ENCODE measurements at places on chromosomes 4 and X. TPM values are rescaled to one million over a fixed set of nuclear protein-coding genes. Genes with fewer than 3 reads are reported as not detected.

DNA sequence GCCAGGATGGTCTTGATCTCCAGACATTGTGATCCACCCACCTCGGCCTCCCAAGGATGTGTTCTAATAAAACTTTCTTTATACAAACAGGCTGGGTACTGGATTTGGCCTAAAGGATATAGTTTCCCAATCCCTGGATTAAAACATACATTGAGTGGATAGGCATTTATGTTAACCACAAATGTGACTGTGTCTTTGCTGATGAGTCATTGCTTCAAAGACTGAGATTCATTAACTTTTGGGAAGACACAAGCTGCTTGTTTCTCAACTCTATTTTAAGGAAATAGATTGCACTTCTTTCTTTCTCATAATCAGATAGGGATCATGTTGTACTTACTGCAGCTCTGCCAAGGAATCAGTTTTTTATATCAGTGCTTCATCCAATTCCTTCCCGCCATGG, 131.3 kb upstream of the AGA start:
- no peak for DNase-seq

- no peak for DNase-seq
Measured at GRCh38 chrX:67893931-67894330, 350.1 kb downstream of the AR start.

- DNase-seq: no peak
Measured at GRCh38 chrX:26511589-26512363, 295.8 kb downstream of the MAGEB5 start.

GRCh38 chr4:173370130-173370476, 651 bp upstream of the SAP30 start:
- DNase-seq: peak; percentile 77

- no peak for DNase-seq
Measured at GRCh38 chr4:127968586-127968985, 3.4 kb downstream of the ABHD18 start.

- DNase-seq: no peak
Measured at GRCh38 chr4:2046031-2046961, 12.8 kb upstream of the NAT8L start.

DNA sequence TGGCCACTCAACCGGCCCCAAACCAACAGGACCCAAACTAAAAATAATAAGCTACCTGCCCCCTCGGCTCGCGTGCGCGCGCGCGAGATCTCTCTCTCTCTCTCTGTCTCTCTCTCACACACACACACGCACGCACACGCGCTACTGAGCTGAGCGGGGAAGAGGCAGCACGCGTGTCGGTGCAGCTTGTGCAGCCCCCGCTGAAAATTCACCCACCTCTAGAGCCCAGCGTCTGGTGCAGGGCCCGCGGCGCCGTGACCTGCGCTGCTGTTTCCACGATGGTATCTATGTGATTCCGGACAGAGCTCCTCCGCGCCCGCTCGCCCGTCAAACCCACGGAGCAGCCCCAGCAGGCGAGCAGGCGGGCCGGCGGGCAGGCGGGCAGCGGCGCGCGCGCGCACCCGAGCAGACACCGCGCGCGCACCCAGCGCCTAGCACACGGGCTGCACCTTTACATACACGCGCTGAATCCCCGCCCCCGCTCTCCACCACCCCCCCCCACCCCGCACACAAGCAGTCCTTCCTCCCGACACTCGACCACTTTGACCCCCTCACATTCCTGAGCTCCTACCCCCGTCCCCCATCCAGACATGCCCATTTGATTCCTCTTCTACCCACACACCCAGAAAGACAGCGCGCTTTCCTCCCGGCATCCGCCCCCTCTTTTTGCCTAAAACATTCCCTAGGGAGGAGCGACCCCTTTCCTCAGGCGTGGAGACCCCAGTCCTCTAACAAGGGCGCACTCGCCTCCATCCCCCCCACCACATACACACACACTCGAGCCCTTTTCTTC, 1.0 kb downstream of the SLITRK4 start:
- no peak for DNase-seq

DNA sequence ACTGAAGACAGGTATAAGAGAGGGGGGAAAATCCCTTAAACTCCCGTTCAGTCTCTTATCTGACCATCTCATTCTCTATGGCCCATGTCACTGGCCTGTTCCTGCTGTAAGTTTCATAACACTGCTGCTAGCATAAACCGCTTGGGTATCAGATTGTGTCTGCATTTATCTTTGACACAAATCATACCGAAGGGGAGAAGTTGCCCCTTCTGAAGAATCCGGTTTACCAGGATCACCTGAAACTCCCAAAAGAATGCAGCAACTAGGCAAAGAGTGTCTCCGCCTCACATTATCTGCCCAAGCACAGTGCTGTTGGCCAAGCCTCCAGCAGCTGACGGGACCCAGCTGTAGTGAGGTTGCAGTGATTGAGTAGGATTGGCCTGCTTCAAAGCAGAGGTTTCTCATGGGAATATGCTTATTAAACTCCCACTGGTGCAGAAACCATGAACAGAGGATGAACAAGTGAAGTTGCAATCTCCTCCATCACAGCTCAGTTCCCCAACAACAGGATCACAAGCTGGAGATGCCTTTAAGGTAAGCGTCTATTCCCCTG, 71.3 kb upstream of the PUDP start:
- DNase-seq: no peak

- no peak for DNase-seq
Measured at GRCh38 chrX:75115707-75116413, 40.2 kb downstream of the ABCB7 start.

- DNase-seq: no peak
Measured at GRCh38 chr4:38860788-38861424, 4.3 kb upstream of the TLR6 start.

DNA sequence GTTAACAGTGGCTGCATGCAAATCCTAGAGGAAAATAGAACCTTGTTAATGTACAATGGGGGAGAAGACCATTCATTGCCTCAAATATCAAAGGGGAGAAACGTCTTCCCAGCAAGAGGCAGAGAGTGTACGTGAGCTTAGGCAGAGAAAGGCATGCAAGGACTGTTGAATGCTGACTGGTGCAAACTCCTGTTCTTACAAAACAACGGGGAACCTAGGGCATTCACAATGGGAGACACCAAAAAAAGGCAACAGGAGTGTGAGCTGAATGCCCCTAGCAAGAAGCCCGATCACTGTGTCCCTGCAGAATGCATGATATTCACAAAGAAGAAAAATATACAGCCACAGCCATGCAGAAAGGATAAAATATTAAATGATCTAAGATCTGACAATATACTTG, 184.9 kb downstream of the NSUN7 start:
- no peak for DNase-seq

DNA sequence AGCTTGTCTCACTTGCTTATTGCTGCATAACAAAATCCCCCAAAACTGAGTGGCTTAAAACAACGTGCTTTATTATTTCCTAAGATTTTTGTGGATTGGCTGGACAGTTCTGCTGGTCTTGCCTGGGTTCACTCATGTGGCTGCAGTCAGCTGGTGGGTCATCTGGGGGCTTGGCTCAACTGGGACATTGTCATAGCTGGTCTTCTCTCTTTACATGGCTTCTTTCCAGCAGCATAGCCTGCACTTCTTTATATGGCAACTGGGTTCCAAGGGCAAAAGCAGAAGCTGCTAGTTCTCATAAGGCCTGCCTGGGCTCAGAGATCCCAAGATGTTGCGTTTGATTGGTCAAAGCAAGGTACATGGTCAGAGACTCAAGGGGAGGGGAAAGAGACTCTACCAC, 33.7 kb upstream of the STAG2 start:
- DNase-seq: no peak

GRCh38 chr4:119099227-119099810, 36.3 kb upstream of the MYOZ2 start:
- no peak for DNase-seq

DNA sequence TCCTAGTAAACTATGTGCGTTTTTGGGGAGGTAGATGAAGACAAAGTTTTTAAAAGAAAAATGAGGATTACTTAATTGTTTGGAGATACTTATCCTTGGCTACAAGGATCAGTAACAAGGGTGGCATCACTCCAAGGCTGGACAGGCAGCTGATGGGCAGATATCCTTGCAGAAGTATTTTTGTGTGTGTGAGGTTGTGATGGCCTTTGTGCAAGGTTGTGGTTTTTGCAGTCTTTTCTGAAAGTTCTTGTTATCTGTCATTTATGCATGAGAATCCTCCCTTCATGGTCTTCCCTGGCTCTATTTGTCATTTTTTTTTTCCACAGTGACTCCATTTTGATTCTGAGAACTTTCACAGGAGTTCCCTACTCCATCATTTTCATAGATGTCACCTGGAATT, 96.0 kb upstream of the C1GALT1C1 start:
- no peak for DNase-seq

DNA sequence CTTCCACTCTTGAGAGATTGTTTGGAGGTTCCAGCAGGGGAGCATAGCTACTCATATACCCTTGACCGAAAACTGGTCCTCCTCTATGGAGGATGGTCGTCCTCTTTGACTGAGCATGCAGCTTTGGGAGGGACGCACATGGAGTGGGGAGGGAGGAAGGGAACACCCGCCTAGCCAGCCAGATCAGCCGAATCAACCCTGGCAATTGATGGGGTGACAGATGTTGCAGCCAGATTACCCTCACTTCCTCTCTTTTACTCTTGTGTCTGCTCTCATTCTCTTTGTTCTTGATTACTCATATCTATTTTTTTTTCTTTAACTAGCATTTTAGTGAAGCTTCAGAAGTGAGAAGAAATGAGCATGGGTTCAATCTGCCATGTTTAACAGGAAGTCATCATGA, 19.6 kb downstream of the MGST2 start:
- no peak for DNase-seq

- no peak for DNase-seq
Measured at GRCh38 chr4:186698028-186698427, 25.6 kb downstream of the FAT1 start.

DNA sequence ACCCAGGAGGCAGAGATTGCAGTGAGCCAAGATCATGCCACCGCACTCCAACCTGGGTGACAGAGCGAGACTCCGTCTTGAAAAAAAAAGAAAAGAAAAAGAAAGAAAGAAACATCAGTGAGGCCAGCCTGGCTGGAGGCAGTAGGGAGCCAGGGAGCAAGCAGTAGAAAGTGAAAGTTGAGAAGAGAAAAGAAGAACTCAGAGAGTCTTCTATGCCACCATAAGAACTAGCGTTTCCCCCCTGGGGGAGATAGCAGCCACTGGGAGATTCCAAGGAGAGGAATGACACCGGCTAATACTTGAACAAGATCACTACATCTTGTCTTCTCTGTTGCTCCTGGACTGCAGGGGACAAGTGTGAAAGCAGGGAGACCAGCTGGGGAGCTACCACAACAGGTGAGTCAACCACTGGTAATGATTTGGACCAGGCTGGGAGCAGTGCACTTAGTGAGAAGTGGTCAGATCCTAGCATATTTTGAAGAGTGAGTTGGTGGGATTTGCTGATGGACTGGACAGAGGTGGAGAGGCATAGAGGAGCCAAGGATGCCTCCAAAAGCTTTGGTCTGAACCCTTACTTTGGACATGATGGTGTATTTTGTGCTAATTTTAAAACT, 33.4 kb downstream of the SLC2A9 start:
- DNase-seq: no peak

DNA sequence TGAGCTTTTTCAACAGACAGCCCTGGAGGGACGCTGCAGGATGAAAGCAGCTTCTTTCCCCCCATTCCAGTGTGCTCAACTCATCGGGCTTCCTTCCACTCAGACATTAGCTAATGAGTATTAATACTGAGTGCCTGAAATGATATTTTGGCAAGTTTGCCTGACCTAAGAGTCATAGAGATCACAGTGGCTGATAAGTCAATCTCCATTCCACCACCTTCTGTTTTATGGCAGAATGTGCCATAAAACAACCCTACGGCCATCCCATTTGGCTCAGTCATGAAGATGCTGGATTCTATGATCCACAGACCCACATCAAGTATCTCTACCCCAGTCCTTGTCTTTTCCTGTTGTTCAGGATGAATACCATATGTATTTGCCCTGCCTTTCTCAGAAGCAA, 48.3 kb upstream of the MAB21L2 start:
- no peak for DNase-seq

DNA sequence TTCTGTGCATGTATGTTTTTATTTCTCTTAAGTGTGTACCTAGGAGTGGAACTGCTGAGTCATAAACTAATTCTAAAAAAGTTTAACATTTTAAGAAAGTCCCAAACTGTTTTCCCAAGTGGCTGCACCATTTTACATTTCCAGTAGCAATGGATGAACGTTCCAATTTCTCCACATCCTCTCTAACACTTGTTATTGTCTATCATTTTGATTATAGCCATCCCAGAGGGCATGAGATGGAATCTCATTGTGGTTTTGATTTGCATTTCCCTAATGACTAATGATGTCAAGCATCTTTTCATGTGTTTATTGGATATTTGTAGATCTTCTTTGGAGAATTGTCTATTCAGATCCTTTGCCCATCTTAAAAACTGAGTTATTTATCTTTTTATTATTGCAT, 82.5 kb downstream of the PPEF1 start:
- no peak for DNase-seq

GRCh38 chr4:64000241-64000640, 409.0 kb downstream of the TECRL start:
- no peak for DNase-seq

- no peak for DNase-seq
Measured at GRCh38 chr4:132593717-132594400, 555.2 kb upstream of the PCDH10 start.

- no peak for DNase-seq
Measured at GRCh38 chr4:122450847-122451246, 5.7 kb downstream of the IL2 start.

DNA sequence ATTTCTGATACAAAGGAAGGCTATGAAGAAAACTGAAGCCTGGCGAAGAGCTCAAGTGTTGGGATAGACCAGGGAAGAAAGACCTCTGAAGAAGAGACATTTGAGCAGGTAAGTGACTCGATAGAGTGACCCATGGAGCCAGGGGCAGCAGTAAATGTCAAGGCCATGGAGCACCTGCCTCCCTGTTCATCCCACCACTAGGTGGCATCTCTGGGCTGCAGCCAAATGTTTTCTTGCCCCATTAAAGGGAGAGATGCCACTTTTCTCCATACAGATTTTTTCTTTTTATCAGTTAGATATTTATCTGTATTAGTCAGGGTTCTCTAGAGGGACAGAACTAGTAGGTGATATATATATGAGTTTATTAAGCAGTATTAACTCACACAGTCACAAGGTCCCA, 4.9 kb upstream of the ZNF81 start:
- DNase-seq: peak; percentile 29

GRCh38 chrX:13622401-13622964, 30.5 kb upstream of the TCEANC start:
- no peak for DNase-seq

- no peak for DNase-seq
Measured at GRCh38 chrX:51878056-51878455, 15.4 kb upstream of the MAGED1 start.

P2RY4 gene
- not detected for total RNA-seq

RIPPLY1 gene
- not detected for total RNA-seq

SEC24D gene
- 42.7 TPM for total RNA-seq

FHIP1A gene
- 14.2 TPM for total RNA-seq

ENPP6 gene
- 0.06 TPM for total RNA-seq

MXRA5 gene
- total RNA-seq: 6.1 TPM

VBP1 gene
- total RNA-seq: 59.2 TPM

RS1 gene
- not detected for total RNA-seq

NR0B1 gene
- not detected for total RNA-seq

ESX1 gene
- not detected for total RNA-seq

NSDHL gene
- 27.0 TPM for total RNA-seq

All from left cardiac atrium (tissue), 4 donors.